ENCODE measurements at places on chromosomes 2 and 18.
A peak's percentile ranks its signal among the peaks of the same experiment; 100 is the strongest.

DNA sequence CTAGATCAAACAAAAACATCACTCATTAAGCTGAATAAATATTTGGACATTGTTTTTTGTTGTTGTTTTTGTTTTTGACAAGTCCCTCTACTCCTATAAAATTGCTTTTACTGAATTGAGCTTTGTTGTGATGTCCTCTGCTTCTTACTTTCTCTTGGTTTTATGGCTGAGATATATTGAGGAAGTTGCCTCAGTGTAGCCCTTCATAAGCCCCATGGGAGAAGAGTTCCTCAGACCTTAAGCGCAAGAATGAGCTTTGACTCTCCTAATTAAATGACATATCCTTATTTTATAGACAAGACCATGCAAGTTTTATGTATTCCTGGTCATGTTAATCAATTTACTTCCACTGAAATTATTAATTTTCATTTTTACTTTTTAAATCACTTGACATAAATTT, 54.9 kb downstream of the CERKL start:
- no peak overlapping the region for H3K27ac ChIP-seq
- no peaks in the 10 kb centered on the region for H3K4me1 ChIP-seq
- H3K27me3 ChIP-seq: no peaks in the 10 kb centered on the region
- H3K36me3 ChIP-seq: no peaks in the 10 kb centered on the region
- H3K4me3 ChIP-seq: no peak overlapping the region
- DNase-seq: no peak

GRCh38 chr18:23316988-23317387, 136.1 kb upstream of the RIOK3 start:
- DNase-seq: no peak
- H3K4me1 ChIP-seq: peaks cover 4% of the 10 kb centered on the region
- H3K36me3 ChIP-seq: no peaks in the 10 kb centered on the region

GRCh38 chr2:237674731-237675276, 47.4 kb downstream of the LRRFIP1 start:
- no peak overlapping the region for H3K27ac ChIP-seq
- peaks cover 4% of the 10 kb centered on the region for H3K4me1 ChIP-seq
- H3K4me3 ChIP-seq: no peak overlapping the region
- H3K27me3 ChIP-seq: no peaks in the 10 kb centered on the region

DNA sequence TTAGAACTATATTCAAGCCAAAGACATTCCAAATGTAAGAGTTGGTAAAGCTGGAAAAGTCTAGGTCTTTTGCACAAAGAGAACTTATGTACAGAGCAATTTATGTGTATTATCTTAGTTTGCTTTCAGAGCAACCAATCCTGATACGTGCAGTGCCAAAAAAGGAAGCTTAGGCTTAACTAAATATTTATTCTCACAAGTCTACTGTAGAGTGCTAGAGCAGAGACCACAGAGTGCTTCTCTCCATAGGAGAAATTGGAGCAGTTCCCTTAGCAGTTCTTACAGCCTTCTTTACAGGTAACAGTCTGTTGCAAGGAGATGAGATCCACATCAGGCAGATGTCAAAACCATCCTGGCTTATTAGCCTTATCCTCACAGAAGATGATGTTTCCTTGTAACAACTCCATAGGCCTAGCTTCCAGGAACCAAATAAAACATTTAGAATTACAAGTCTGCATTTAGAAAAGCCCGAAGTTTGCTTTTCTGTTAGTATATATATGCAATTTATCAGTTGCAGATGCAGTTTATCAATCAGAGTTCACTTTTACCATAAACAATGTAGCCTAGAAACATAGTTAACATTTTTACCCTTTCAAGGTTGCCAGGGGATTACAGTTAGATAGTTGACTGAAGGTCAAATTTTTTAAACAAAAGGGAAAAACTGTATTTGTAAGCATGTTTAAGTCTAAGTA, 250.6 kb upstream of the KCNJ3 start:
- H3K4me1 ChIP-seq: no peaks in the 10 kb centered on the region
- no peak overlapping the region for H3K27ac ChIP-seq
- H3K36me3 ChIP-seq: no peaks in the 10 kb centered on the region
- no peak for DNase-seq

DNA sequence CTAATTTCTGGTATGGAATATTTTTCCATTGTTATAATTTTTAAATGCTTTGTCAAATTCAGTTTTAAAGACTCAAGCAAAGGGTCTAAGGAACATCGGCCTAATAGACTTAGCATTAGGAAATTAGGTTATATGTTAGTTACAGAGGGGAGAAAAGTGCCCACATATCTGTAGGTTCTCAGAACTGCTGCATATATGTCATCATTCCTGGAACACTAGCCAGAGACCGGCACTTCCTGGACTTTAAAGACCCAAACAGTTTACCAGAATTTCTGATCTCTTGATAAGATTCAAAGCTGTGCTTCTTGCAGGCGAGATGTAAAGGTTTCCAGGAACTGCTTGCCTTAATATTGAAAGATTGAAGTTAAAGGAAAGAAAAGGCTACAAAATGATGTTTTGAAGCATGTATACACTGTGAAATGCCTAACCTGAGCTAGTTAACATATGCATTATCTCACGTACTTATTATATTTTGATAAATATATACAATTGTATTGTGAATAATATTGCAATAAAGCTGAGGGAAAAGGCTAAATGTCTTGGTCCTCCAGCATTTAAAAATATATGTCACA, 993.6 kb downstream of the LRP1B start:
- no peak overlapping the region for H3K4me3 ChIP-seq
- no peak for DNase-seq
- H3K4me1 ChIP-seq: no peaks in the 10 kb centered on the region
- H3K36me3 ChIP-seq: no peaks in the 10 kb centered on the region
- no peaks in the 10 kb centered on the region for H3K27me3 ChIP-seq

DNA sequence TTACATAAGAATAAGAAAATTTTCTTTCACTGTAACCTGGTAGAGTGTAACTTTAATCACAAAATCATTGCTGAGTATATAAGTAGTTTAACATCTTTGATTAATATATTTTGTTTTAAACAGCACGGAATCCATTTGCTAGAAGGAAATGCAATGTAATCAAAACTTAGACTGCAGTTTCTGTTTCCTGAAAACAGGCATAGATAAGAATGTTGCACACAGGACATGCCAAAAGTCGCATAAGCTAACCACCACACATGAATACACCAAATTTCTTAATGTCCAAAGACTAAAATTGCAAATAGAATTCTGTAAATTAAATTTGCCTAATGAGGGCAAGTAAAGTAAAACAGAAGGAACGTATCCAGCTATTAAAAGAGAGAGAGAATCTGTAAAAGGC, 51.0 kb upstream of the SERPINB2 start:
- H3K4me1 ChIP-seq: no peaks in the 10 kb centered on the region
- H3K36me3 ChIP-seq: no peaks in the 10 kb centered on the region
- DNase-seq: no peak
- no peak overlapping the region for H3K4me3 ChIP-seq
- H3K27me3 ChIP-seq: no peaks in the 10 kb centered on the region
- no peak overlapping the region for H3K27ac ChIP-seq

GRCh38 chr2:42233976-42234441, 64.9 kb downstream of the EML4 start:
- no peaks in the 10 kb centered on the region for H3K36me3 ChIP-seq
- no peak overlapping the region for H3K4me3 ChIP-seq
- H3K4me1 ChIP-seq: no peaks in the 10 kb centered on the region
- DNase-seq: no peak
- peak overlapping the region; percentile 31 for H3K27ac ChIP-seq

Measured in trophoblast cell (in vitro differentiated cells and primary cell).